ENCODE measurements at places on chromosomes 1 and 21. TPM values are rescaled to one million over a fixed set of nuclear protein-coding genes. Genes with fewer than 3 reads are reported as not detected.

DNA sequence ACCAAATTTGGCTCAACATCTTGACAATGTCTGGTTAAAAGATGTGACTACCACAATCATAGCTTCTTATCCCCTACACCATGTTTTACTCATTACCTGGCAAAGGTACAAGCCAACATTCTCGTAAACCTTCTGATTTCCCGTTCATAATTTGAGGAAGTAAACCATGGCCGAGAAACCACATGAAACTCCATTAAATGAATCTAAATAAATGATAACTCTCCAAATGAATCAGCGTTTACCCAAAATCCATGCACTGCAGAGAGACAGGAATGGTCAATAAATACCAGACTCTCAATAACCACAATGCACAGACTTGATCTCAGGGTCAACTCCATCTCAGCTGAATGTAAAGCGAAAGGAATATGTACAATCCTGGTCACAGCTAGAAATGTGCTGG lies 125.2 kb downstream of the TYW3 start:
- no peak for DNase-seq

GRCh38 chr1:9990944-9991343 lies 6.1 kb upstream of the RBP7 start:
- no peak for DNase-seq

DNA sequence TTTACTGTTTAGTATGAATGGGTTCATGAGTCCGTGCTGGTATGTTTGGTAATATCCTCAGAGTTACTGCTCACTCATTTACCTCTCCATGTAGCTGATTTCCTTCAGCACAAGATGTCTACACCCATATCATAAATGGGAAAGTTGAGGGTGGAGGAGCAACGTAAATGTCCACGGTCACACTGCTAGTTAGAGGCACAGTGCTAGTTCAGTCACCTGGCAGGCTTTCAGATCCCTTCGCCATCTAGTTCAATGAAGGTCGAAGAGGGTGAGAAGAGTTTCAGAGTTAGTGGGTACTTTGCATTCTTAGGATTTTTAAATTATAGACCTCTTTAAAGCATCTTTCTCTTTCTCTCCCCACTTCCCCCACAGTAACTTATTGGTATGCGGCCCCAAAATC lies 218.8 kb downstream of the ZP4 start:
- no peak for DNase-seq

DNA sequence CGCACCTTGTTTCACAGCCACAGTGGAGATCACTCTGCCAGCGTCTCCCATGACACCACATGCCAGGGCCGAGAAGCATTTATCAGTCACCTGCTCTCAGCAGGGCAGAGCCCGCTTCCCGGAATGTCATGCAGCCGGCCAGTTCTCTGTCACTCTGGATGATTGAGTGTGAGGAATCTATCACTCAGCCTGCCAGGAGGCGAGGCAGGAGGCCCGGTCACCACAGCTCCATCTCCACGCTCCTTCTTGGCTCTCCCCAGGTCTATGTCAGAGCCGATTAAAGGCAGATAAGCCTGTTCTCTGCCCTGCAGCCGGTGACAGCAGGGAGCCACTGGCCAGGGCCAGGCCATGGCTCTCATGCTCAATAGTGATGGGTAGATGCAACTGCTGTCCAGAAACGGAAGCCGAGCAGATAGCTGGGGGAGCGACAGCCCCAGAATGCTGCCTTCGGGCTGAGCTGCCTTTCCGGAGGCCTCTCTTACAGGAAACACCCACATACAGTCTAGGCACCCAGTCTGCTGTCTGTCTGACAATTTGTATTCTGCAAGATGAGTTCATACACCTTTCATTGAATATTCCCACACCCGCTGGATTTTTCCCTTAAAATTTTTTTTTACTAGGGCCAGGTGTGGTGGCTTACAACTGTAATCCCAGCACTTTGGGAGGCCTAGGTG lies 64.1 kb downstream of the ACTL8 start:
- no peak for DNase-seq

DNA sequence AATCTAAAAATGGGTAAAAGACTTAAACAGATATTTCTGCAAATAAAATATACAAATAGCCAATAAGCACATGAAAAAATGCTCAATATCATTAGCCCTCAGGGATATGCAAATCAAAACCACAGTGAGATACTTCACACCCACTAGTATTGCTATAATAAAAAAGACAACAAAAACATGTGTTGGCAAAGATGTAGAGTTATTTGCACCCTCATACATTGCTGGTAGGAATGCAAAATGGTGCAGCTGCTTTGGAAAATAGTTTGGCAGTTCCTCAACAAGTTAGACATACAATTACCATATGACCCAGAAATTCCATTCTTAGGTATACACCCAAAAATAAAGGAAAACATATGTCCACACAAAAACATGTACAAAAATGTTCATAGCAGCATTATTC lies 30.2 kb downstream of the ZZZ3 start:
- no peak for DNase-seq

DNA sequence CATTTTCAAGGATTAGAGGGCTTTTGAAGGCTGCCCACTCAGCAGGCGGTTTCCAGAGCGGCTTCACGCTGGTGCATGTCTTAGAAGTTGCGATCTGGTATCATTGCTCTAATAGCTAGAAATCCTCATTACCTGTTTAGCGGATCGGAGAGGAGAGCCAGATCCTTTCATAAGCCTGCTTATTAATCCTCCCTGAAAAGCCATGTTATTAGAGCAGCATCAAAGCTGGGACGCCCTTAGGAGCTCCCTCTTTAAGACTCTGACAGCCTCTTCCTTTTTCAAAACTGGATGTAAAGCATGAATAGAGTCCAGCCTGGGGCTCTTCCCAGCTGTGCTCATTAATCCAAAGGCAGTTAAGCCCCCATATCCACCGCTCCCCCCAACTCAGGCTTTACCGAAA lies 13.9 kb upstream of the CTSE start:
- DNase-seq, result no peak

DNA sequence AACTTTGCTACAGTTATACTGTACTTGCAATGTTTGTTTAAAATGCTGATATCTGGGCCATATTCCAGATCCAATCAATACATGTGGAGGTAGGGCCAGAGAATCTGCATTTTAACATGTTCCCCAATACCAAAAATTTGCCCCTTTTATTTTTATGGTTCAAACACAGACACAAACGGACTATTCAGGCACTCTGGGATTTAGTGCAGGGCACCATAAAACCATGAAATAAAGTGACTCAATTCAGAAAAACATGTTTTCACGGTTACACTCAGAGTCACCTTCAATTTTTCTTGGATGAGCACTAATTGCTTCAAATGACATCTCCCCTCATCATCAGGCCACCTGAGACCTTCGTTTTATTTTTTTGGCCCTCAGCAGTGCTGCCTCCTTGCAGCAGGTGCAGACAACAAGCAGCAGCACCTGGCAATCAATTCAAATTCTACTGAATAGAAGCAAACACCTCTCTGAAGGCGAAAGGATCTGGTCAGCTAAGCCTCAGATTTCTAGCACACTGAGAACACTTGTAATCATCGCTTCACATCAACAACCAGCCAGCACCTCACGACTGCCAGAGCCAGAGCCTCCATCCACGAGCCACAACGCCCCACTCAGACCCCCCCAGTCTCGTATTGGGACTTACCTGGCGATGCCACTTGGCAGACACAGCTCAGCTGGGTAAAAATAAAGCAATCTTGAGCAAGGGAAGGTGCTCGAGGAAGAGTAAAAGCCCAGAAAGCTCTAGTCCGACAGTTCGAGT lies 1.1 kb downstream of the ERO1B start:
- peak; percentile 29 for DNase-seq

DNA sequence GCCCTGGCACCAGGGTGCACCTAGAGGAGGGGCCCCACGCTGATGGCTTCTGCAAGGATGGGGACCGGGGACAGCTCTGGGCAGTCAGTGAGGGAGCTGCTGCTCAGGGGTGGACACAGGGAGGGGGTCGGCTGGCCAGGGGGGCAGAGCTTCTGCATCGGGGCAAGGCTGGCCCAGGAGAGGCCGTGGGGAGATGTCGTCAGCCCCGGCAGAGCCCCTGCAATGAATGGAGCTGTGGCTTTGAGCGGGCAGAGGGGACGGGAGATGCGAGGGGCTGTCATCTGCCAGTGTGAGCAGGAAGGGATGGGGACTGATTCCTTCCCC lies 31.8 kb downstream of the SLX9 start:
- no peak for DNase-seq

DNA sequence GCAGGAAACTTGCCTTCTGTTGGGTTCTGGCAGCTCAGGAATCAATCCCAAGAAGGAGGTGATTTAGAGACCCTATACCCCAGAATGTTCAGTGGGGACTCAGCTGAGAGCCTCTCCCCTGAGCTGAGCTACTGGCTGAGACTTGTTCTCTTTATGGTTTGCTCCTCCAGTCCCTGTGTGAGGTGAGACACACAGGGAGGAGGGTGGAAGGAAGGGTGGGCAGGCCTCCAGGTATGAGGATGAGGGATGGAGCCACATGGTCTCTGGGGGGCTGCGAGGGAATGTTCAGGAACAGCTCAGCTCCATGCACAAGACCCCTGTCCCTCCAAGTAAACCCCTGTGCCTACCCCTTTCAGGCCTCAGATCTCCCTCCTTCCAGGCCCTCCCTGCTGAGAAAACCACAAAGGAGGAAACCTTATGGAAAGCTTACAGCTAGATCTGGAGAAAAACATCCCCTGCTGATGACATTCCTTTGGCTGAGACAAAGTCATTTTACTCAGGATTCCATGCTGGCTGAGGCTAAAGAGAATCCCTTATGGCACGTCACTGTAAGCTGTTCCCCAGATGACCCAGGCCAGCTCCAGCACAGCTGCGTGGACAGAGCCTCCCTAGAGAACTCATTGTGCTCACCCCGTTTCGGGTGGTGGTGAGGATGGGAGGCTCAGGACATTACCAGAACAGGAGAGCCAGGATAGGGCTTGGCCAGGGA lies 91.5 kb upstream of the IPO9 start:
- DNase-seq, result no peak

DNA sequence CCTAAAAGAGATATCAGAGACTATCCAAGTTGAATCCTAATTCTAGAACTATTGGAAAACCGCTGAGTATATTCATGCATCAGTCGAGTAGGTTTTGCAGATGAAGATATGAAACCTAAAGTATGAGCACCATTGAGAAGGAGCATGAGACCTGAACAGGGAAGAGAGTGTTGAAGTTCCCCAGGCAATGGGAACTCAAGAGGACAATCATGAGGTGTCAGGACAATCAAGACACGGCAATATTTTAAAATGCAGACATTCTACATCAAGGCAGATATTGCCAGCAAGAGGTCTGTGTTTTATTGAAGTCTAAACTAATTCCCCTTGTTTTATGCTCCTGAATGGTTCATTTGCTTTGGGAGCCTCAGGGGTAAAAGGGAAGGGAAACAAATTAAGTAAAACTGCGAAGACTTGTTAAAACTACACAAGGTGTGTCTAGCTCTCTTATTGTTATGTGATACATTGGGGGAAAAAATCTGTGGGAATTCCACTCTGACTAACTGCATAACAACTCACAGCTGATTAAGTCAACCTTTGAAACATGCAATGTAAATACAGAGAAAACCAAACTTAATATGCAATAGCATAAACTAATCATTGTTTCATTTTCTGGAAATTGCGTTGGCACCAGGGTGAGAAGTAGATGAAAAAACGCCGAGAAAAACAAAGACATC lies 347.9 kb upstream of the ADGRL2 start:
- no peak for DNase-seq

DNA sequence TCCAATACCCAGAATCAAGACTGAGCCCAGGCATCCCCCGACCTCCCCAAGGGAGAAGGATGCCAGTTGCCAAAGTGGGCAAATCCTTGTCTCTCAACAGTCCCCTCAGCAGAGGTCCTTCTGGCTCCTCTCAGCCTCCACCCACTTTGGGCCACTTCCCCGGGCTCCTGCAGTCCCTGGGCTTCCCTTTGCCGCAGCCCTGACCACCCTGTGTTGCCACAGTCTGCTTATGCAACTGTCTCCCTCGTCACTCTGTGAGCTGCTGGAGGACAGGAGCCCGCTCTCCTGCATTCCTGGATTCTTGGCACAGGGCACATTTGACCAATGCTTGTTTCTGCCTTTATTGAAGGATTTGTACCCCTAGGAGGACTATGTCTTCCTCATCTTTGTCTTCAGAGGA lies 2.9 kb upstream of the LRP8 start:
- no peak for DNase-seq

GRCh38 chr1:110370827-110371226 lies 20.0 kb downstream of the SLC16A4 start:
- DNase-seq, result no peak

DNA sequence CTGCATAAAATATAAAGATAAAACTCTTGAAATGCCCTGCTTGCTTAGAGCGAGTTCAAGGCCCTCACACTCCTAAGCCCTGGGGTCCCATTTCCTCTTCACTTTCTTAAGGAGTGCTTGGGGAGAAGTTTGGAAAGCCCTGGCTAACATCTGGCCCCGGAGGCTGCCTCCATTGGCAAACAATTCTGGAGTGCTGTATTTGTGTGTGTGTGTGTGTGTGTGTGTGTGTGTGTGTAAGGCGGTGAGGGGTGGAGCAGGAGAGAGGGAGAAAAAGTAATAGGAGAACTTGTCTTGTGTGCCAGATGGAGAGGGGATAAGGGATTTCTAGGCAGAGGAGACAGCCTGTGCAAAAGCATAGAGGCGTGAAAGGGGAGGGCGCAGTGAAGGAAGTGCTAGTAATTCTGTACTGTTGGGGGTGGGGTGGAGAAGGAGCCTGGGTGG lies 578 bp upstream of the TRIM62 start:
- no peak for DNase-seq

- DNase-seq, result no peak
Observed at GRCh38 chr21:9760398-9761074, 760.8 kb upstream of the TPTE start.

DNA sequence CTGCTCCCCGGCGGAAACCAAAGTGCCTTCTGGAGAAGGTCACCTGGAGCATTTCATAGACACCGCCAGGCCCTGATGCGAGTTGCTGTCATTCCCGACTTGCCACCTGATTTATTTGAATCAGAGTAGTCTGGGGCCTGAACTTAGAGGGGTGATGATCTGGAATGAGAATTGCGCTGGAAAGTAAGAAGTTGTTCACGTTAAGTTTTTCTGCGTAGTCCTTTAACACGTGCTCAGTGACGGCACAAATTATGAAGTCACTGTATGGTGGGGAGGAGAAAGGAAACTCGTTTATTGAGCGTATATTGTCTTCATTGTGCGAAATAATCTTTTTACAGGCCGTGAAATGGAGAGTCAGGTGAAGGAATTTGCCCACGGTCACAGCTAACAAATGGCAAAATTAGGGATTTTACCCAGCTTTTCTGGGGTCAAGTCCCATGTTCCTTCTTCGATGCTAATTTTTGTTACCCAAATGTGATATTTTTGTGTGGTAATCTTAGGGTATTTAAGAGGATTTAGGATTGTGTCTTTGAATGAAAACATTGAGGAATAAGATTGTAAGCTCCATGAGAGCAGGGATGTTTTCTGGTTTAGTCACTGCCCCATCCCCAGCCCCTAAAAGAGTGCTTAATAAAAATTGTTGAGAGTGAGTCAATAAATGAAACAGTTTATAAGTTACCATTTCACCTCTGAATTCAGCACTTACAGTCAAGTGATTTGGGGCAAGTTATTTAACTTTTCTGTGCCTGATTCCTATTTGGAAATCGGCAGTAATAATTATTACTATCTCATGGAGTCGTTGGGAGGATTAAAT lies 46.4 kb upstream of the NBL1 start:
- DNase-seq, result peak; percentile 73

Gene IGFN1
- total RNA-seq, result not detected

Gene OLIG2
- not detected for total RNA-seq

Gene GBP7
- 0.15 TPM for total RNA-seq

Gene IGSF3
- total RNA-seq, result 0.48 TPM

Gene PERM1
- total RNA-seq, result not detected

Gene ZCCHC17
- total RNA-seq, result 21.0 TPM

Gene TMPRSS15
- not detected for total RNA-seq

Measured in activated CD4-positive, alpha-beta memory T cell treated with anti-CD3 and anti-CD28 coated beads, Interleukin-2, amount 10 ng/mL, durations not matched to agents 7 days and 5 days (primary cell).